ENCODE measurements at places on chromosomes 12 and 14.

GRCh38 chr14:21748869-21749303 lies 75.3 kb upstream of the OR4E1 start:
- DNase-seq, result no peak

DNA sequence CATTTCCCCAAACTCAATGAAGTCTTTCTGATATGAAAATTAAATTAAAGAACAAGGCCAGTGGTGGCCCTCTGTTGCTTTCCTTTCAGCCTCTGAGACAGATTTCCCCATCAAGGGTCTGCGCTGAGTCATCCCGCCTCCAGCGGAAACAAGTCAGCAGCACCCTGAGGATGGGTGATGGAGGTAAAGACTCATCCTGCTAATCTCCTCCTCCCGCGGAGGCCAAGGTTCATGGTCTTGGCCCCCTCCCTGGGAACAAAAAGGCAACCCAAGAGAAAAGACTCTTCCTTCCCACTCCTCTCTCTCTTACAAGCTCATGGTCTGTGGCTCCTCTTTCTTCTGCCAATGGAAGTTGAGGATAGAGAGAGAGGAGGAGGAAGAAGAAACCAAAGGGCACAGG lies 9.0 kb upstream of the NUMB start:
- DNase-seq, result no peak

GRCh38 chr12:77667101-77667500 lies 163.6 kb upstream of the NAV3 start:
- DNase-seq, result no peak

DNA sequence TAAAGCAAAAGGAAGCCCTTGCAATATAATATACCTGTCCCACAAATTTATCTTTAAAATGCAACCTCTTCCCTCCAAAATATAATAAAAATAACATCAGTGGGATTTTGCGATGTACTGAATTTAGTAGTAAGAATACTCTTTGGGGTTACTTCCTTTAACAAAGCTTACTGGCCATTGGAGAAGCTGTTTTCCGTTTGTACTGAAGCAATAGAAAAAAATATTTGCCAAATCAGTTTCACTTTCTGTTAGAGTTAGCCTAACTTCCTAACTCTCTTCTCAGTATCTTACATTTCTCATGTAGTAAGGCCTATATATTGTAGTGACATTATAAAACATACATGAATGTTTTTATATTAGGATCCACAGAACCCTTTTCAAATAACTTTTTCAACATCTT lies 3.7 kb downstream of the MAX start:
- no peak for DNase-seq

GRCh38 chr12:100612606-100613005 lies 39.1 kb downstream of the GAS2L3 start:
- DNase-seq, result no peak

- DNase-seq, result no peak
These were observed 124.1 kb downstream of the PAPOLA start for GRCh38 chr14:96626121-96626768.

GRCh38 chr12:102964872-102965271 lies 7.4 kb downstream of the ASCL1 start:
- DNase-seq, result no peak

- no peak for DNase-seq
These were observed 271.1 kb upstream of the LRIG3 start for GRCh38 chr12:59191372-59191771.

DNA sequence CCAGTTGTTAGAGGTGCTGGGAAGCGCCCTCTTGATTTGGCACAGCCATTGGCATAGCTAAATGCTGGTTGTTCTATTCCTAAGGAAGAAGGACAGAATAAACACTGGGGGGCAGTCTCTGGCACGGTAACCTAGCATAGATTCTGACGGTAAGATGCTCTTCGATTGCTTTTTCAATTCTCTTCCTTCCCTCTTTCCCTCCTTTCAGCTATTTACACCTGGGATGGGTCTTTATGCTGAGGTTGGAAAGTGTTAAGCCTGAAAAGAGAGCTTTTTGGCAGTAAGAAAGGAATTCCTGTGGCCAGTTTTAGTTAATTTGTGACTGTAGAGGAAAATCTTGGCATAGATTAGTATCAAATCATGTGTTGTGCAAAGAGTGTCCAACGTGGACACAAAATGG lies 162.8 kb downstream of the SNAPC1 start:
- no peak for DNase-seq

- no peak for DNase-seq
These were observed 67.4 kb downstream of the PPP2R5E start for GRCh38 chr14:63475761-63476160.

GRCh38 chr12:115491511-115492250 lies 785.8 kb downstream of the MED13L start:
- no peak for DNase-seq

Measured in AG09319 (cell line).